ENCODE measurements at places on chromosomes 16 and 17.

DNA sequence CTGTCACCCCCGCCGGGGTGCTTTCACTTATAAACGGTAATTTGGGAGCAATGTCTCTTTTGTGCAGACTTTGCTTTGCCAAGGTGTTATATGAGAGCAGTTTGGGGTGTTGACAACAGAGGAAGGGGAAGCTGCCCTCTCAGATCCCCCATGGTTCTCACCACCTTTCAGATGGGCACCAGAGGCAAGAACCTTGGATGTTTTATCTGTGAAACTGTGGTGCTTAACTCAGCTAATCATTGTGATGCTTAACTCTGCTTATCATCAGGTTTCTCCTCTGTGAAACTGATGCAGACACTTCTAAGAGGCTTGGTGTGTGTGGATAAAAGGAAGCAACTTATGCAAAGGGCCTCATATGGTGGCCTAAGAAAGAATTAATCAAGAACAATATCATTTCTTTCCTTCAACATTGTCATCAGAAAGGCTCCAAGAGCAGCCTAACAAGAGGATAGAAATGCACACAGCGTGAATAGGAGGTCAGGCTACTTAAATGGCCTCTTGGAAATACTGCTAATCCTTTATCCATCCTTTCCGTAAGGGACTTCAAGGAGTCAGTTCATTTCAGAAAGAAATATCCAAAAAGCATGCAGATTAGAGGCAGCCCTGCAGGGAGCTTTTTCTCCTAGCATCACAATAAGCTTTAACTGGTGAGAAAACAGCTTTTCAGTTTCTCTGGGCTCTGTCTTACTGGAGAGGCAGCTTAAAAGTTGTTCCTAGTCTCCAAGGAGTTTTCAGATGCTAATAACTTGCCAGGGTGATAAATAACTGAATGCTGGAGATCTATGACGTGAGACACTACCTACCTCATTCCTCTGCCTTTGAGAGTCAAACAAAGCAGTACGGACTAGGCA lies 55.1 kb upstream of the CLEC3A start:
- no peak for DNase-seq

DNA sequence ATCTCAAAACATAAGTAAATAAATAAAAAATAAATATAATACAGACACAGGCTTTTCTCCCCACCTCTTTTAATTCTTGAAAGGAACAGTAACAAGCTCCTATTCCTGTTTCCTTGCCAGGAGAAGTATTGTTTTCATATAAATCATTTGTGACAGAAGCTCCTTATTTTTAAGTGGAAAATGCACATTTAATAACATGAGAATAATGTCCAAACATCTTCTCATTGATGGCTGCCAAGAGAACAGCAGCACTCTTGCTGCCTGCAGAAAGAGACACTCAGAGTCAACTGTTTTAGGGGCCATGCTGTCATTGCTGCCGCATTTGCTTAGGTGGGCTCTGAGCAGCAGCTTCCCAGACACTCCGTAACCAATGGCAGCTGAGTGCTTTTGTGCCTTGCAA lies 580.1 kb downstream of the WWOX start:
- DNase-seq = no peak

GRCh38 chr17:41483991-41484826 lies 3.3 kb upstream of the KRT35 start:
- DNase-seq = no peak

- no peak for DNase-seq
These were observed 275.0 kb upstream of the CDH5 start for GRCh38 chr16:66091471-66091891.

- DNase-seq = no peak
These were observed 60.5 kb downstream of the CMIP start for GRCh38 chr16:81505011-81505661.

DNA sequence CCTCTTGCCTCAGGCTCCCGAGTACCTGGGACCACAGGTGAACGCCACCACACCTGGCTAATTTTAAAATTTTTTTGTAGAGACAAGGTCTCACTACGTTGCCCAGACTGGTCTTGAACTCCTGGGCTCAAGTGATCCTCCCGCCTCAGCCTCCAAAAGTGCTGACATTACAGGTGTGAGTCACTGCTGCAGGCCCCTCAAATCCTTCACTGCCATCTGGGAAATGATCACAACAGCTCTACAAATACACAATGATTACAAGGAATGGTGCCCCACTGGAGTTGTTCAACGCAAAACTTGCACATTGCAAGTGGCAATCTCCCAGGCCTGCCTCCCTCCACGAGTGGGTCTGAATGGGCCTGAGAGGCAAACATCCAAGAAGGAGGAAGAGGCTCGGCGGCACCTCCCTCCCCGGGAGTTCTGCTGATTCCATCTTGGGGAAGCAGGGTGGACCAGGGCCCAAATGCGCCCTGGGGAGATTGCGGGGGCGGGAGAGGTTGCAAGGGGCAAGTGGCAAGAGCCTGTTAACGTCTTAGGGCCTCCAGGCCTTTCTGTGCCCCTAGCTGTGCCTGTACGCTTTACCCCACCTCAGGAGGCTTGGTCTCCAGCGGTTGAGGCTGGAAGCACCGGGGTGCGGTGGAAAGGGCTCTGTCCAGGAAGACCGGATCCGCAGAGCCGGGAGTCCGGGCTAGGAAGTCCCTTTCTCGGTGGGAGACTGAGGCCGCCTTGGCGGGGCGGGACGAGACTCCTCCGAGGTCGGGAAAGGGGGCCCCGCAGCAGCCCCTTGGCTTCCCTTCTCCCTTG lies 656 bp upstream of the IGFBP4 start:
- DNase-seq = no peak
